ENCODE measurements at places on chromosomes 5 and 9.
A peak's percentile ranks its signal among the peaks of the same experiment; 100 is the strongest.

- no peak for DNase-seq
Measured at GRCh38 chr5:141510850-141511601, 22.1 kb downstream of the PCDHGC5 start.

DNA sequence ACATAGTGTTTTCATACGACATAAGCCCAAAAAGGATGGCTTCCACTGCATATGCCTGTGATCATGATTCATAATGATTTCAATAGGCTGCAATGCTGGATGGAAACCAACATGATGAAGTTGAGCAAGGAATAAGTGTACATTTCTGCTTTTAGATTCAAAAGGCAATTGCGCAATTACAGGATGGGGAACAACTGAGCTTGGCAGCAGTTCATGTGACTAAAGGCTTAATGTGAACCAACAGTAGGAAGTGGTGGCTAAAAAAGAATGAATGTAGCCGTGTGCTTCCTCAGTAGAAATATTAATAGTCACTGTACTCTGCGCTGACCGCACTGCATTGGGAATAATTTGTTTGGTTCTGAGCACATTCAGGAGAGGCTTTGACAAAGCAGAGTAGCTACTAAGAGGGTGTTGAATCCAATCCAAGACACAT, 51.2 kb downstream of the SLC1A3 start:
- DNase-seq, result peak; percentile 20

- no peak for DNase-seq
Measured at GRCh38 chr9:16068476-16068875, 515.6 kb downstream of the CCDC171 start.

DNA sequence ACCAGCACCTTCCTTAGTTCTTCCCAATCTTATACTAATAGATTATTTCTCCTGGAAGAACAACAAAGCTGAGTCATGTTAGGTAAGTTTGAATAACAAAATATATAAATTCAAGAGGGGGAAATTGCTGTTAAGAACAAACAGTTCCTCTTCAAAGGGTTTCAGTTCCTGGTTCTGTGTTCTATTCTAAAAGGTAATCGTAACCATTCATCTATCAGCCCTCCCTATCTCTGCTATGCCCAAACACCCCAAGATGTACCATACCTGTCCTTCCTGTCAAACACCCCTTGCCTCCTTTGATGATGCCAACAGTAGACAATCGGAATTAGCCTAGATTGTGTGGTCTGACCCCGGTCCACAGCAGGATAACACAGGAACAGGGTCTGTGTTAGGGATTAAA, 4.2 kb upstream of the RNF180 start:
- DNase-seq, result no peak

- DNase-seq, result no peak
Measured at GRCh38 chr5:168408561-168409305, 77.5 kb upstream of the RARS1 start.

DNA sequence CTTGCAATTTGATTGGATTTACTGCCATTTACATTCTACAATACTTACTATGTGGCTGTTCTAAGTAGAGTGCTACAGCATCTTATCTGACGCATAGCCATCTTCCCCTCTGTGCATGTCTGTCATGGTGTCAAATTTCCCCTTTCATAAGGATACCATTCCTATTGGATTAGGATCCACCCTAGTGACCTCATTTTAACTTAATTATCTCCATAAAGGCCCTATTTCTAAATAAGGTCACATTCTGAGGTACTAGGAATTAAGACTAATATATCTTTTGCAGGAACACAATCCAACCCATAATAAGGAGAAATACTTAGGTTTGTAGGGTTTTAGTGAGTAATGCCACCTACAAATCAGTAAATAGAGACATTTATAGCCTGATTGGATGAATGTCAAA, 268.0 kb downstream of the ADAMTSL1 start:
- no peak for DNase-seq

DNA sequence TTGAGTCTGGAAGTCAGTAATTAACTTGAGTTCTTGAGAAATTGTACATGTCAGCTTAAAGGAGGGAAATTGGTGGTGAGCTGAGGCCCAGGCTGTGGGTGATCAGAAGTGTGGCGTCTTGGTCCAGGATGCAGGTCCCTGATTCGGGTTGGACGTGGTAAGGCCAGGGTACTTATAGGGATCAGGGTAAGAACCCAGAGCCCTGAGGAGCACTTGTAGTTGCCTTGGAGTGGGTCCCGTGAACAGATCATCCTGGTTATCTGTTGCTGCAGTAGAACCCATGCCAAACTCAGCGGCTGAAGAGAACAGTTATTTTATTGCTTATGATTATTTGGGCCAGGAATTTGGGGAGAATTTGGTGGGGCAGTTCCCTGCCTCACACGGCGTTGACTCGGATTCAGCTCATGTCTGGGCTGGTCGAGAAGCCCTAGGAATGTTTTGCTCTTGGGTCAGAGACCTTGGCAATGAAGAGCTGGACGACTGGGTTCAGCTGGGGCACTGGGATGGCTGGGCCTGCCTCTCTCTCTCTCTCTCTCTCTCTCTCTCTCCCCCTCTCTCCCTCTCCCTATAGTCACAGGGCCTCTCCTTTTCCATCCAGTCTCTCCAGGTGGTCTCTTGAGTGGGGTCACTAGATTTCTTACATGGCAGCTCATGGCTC, 73.1 kb downstream of the PDZD2 start:
- DNase-seq, result no peak

GRCh38 chr9:129987047-129987446, 55.9 kb downstream of the FNBP1 start:
- no peak for DNase-seq

DNA sequence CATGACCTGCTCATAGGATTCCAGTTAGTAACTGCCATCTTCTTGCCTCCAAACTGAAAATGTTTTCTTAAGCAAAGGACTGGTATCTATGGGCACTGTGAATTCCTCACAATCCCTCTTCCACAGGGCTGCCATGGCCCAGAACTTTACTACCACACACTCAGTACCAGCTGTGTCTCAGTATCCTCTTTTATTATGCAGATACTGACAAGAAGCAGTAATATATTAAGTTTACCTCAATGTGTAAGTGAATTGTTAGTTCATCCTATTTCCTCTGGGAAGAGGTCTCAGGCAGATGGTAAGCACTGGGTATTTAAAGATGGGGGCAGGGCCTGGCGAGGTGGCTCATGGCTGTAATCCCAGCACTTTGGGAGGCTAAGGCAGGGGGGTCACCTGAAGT, 320.8 kb upstream of the RFX3 start:
- no peak for DNase-seq

GRCh38 chr9:6590772-6591384, 54.7 kb downstream of the GLDC start:
- DNase-seq, result no peak

- no peak for DNase-seq
Measured at GRCh38 chr5:1846583-1846982, 36.1 kb downstream of the IRX4 start.

- no peak for DNase-seq
Measured at GRCh38 chr5:923281-923873, 30.7 kb downstream of the TRIP13 start.

DNA sequence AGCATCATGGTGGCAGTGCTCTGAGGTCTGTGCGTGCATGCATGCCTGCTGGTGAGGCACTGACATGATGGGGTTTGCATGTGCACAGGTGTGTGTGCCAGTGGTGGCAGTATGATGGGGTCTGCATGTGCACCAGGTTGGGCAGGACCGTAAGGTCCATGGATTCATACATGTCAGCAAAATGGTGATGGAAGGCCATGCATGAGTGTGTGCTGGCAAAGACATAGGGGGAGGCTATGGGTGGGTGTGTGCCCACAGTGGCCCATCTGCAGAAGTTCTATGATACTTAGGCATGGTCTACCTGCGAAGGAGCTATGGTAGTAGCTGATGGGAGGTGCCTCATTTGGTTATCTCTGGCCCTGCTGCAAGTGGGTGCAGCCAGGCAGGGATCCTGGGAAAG, 348.0 kb upstream of the TARS1 start:
- DNase-seq, result no peak

DNA sequence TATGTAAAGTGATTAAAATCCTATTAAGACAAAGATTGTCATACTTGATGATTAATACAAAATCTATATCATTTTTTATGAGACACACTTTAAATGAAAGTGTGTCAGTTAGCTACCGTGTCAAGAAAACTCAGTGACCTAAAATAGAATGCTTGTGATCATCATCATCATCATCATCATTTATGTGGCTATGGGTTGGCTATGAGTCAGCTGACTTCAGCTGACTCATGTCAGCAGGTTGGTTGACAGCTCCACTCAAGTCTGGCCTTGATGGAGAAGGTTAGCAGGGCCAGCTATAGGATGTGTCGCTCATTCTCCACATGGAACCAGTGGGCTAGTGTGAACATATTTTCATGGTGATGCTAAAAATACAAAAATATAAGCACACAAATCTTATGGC, 43.8 kb upstream of the ZNF300 start:
- no peak for DNase-seq

- DNase-seq, result peak; percentile 28
Measured at GRCh38 chr5:147509710-147510651, at the start of gene DPYSL3. DPYSL3 (minus strand) TSS chr5:147510068; CDS start chr5:147509858, 210 bp downstream.
